Brain pericyte (primary cell): ENCODE measurements at places on chromosomes 12 and 14.

DNA sequence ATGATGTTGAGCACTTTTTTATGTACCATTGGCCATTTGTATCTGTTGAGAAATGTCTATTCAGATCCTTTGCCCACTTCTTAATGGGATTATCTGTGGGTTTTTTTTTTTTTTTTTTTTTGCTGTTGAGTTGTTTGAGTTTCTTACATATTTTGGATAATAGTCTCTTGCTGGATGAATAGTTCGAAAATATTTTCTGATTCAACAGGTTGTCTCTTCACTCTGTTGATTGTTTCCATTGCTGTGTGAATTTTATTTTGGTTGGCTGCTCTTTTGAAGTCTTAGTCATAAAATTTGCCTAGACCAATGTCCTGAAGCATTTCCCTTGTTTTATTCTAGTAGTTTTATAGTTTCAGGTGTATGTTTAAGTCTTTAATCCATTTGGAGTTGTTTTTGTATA lies 64.5 kb downstream of the CAND1 start:
- DNase-seq: no peak

GRCh38 chr14:32491416-32492016 lies 162.4 kb downstream of the AKAP6 start:
- DNase-seq: no peak

GRCh38 chr12:94208622-94208966 lies 60.2 kb downstream of the PLXNC1 start:
- no peak for DNase-seq

GRCh38 chr14:94392510-94392935 lies 4.1 kb upstream of the SERPINA1 start:
- no peak for DNase-seq

- no peak for DNase-seq
These were observed 54.3 kb downstream of the MYRFL start for GRCh38 chr12:69879007-69879960.

DNA sequence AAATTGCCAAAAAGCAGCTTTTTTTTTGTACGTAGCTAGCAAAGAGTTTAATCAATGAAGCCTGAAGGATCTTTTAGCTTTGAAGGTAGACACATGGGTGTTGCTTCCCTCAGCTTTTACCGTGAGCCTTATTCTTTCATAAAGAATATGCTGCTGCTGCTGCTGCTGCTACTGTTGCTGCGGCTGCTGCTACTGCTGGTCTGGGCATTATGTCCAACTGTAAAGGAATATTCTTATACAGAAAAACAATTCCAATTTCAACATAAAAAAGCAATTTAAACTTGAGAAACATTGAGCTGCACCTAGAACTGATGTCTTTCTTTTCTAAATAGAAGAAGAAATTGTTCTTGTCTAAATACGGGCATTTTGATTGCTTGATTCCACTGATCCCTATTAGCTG lies 38.9 kb upstream of the PPP1R12A start:
- no peak for DNase-seq

DNA sequence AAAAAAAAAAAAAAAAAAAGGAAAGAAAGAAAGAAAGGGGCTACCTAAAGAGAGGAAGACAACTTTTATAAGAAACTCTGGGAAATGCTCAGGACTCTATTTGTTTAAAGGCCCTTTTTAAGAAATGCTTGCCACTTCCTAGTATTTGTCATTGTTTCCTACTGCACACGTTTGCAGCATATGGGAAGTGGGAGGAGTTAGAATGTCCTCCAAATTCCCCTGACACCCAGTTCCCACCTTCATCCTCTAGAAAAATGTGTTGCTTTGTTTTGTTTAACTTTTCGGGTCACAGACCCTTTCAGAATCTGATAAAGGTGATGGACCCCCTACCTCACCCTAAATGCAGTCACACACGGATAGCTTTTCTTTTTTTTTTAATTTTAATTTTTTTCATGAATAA lies 40.8 kb downstream of the NINJ2 start:
- DNase-seq: no peak

DNA sequence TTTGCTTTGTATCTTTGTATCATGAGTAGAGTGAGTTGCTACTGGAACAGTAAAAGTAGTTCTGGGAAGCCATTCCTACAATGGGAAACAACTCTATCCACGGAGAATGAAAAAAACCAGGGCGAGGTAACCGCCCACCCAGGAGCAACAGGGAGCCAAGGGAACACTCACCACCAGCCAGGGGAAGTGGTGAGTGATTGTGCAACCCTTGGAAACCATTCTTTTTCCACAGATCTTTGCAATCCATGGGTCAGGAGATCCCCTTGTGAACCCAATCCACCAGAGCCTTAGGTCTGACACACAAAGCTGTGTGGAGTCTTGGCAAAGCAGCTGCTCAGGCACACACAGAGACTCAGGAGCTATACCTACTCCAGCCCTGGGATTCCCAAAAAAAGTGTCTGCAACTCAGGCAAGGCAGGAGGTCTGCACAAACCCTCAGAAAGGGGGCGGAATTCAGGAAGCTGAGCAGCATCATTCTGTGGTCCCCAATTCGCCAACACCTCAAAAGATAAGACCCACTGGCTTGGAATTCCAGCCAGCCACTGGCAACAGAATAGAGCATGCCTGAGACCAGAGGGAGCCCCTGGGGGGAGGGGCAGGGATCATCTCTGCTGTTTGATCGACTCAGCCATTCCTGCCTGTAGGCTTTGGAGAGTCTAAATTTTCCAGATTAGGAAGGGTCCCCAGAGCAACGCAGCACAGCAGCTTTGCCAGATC lies 52.1 kb upstream of the PPFIA2 start:
- DNase-seq: no peak
